Stimulated activated CD8-positive, alpha-beta memory T cell treated with anti-CD3 and anti-CD28 coated beads, Interleukin-12 subunit alpha, Interleukin-12 subunit beta, amount 100 ng/mL, for 4 hours (primary cell): ENCODE measurements at places on chromosomes 7 and 10.

GRCh38 chr7:69928621-69929020, 330.3 kb downstream of the AUTS2 start:
- DNase-seq: no peak

DNA sequence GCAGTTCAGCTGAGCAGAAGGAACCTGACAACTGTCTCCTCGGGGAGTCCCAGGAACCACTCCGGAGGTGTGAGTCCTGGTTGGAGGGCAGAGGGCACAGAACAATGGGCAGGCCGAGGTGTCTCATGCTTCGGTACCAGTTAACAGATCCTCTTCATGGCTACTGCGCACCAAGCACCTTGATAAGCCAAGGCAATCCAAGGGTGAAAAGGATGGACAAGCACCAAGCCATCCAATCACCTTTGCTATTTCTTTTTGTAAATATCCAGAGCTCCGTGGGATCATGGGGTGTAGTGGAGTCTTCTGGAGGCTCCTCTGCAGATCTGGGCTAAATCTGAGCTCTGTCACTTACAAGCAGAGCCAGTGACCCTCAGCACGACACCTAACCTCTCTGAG, 233.5 kb downstream of the WDR11 start:
- no peak for DNase-seq

DNA sequence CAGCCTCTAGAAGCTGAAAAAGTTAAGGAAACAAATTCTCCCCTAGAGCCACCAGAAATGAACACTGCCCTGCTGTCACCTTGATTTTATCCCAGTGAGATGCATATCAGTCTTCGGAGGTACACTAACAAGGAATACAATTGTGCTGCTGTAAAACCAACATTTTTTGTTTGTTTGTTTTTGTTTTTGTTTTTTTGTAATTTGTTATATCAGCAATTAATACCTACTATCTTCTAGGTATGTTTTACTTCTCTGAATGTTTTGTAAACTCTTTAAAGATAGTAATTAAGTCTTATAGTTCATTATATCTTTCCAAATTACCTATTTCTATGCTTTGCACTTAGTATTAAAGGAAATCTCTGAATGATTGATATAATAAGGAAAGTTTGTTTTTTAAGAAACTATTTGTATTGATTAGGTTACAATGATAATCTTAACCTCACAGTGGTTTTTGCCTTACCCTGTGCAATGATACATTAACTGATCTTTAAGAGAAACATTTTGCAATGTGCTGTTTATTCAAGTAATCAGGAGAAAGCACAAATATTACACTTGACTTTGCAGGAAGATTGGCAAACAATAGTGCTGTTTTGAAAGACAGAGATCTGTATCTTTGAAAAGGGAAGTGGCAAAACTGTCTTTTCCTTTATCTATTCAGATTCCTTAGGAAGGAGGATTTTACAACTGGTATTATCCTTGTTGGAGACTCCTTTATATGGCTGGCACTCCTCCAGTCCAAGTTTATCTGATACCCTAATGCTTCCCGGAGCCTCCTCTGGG, 11.3 kb upstream of the HGF start:
- DNase-seq: no peak

DNA sequence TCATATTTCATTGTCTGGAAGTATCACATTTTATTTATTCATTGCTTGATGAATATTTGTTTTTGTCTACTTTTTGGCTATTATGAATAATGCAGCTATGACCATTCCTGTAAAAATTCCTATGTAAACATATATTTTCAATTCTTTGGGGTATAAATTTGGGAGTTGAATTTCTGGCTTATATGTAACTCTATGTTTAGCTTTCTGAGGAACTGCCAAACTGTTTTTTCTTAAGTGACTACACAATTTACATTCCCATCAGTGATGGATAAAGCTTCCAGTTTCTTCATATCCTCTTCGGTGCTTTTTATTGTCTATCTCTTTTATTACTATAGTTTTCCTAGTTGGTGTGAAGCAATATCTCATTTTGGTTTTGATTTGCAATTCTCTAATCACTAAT, 115.6 kb upstream of the CXCL12 start:
- no peak for DNase-seq

- DNase-seq: no peak
These were observed 306.9 kb downstream of the FRMD4A start for GRCh38 chr10:14023673-14024328.

- DNase-seq: no peak
These were observed 54.4 kb upstream of the FAM133B start for GRCh38 chr7:92644406-92645113.

DNA sequence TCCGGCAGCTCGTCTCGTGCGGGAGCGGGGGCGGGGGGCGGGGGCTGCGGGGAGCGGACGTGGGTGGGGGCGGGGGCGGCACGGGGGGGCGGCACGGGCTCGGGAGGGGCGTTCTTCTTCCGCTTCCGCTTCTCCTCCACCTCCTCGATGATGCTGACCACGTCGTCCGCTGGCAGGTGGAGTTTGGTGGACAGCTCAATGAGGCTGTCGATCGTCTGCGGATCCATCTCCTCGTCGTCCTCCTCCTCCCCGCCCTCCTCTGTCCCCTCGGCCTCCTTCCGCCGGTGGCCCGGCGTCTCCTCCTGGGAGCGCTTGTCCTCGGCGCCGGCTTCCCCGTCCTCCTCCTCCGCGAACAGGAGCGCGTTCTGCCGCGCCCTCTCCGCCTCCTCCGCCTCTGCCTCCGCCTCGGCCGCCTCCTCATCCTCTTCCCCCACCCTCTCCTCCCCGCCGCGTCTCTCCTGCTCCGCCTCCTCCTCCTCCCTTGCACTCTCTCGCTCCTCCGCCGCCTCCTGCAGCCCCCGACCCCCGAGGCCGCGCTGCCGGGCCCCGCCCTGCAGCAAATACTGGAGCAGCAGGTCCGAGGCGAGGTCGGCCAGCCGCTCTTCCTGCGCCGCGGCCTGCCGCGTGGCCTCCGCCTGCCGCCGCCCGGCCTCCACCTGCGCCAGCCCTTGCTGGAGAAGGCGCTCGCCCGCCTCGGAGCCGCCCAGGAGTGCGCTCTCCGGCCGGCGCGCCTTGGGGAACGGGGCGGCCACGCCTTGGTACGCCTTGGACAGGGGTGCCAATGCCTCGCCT, 1.9 kb downstream of the VGF start:
- no peak for DNase-seq

DNA sequence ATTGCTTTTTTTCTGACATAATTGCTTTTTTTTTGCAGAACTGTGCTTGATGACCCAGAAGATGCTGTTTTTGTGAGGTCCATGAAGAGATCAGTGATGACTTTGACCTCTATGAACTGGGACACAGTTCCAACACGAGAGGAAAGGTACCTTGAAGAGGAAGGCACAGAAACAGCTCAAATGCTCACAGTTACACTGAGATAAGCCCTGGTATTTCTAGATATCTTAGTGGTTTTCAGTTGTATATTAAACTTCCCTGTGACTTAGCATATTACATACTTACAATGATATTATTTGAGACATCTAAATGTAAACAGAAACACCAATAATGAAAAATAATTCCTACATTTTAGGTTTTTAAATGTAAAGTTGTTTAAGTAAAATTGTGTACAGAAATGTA, 54.7 kb downstream of the LRRC72 start:
- no peak for DNase-seq

GRCh38 chr7:128203047-128203491, 38.0 kb upstream of the LEP start:
- DNase-seq: no peak

GRCh38 chr10:133464582-133465031, 10.9 kb downstream of the SCART1 start:
- DNase-seq: no peak

- DNase-seq: no peak
These were observed 102.9 kb upstream of the MYO3A start for GRCh38 chr10:25831080-25831479.

DNA sequence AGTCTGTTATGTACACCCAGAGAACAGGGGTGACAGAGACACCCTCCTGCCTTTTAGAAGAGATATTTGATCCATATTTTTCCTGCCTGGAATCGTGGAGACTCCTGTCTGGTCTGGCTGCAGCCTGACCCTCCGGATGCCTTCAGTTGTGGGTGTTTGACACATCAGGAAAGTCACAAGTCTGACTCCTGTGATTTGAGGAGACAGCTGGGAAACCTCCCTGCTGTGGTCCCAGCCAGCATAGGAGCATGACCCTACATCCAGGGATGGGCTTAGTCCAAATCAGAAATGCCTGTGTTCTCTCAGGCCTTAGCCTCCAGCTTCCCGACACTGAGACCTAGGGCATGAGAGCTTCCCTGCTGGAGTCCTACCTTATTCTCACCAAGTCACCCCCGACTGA, 43.4 kb downstream of the GOT1 start:
- DNase-seq: no peak

DNA sequence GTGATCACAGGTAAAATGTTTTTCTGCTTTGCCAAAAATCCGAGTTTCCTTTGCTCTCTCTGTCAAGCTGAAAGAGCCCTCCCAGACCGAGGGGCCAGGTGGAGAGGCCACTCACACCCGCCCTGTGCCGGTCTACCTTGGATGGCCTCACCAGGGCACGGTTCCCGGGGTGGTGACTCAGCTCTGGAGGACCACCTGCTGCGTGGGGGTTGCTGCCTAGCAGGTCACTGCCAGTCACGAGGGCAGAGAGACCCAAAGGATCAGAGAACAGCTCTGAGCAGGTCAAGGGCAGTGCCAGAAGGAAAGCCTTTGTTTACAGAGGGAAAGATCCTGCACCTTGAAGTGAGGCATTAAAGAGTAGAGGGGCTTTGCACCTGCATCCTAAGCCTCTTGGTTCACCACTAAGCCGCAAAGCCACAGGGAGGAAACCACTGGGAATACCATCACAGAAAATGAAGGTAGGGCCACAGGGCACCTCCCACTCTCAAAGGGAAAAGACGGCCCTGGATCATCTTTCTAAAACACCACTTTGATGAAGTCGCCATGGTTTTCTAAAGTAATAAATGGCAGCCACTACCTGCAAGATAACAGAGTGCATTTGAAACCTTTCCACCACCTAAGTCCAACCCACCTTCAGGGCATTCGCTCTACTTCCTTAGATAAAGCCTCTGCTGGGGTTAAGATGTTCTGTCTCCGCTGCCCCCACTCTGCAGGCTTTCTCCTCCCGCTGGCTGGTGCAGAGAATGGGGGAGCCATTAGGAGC, 160.3 kb upstream of the KLF14 start:
- no peak for DNase-seq

GRCh38 chr7:1851721-1852516, 181.8 kb downstream of the ELFN1 start:
- no peak for DNase-seq

- DNase-seq: no peak
These were observed 51.3 kb upstream of the MAGI2 start for GRCh38 chr7:79504607-79505389.

DNA sequence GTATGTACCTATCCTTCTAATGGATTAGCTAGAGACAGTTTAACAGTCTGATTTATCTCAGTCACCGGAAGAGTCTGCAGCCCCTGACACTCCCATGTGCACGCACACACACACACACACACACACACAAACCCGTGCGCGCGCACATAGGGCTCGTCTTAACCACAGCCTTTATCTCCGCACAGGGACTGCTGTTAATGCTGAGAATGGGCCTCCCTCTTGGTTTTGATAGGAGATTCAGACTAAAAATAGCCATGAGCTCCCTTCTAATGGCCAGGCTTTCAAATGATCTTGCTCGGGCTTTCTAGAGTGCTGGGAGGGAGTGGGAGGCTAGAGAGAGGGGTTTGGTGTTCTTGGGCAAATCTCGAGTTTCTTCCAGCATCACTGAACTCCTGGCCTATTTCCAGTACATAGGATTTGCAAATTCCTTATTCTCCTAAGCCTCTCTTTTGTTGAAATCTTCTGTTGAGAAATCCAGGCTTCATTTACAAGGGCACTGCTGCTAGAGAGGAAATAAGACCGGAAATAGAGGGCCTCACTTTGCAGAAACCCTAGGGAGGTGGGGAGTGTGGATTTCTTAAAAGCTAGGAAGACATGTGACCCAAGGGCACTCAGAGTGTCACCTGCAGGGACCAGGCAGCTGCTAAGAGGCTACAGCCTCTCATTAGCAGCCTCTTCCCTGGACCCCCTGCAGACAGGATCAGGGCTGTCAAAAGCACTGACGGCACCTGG, 2.4 kb downstream of the TMEM72 start:
- no peak for DNase-seq

- no peak for DNase-seq
These were observed 5.4 kb downstream of the PPP1R17 start for GRCh38 chr7:31692451-31692850.
